ENCODE measurements at places on chromosomes 1 and 21.

DNA sequence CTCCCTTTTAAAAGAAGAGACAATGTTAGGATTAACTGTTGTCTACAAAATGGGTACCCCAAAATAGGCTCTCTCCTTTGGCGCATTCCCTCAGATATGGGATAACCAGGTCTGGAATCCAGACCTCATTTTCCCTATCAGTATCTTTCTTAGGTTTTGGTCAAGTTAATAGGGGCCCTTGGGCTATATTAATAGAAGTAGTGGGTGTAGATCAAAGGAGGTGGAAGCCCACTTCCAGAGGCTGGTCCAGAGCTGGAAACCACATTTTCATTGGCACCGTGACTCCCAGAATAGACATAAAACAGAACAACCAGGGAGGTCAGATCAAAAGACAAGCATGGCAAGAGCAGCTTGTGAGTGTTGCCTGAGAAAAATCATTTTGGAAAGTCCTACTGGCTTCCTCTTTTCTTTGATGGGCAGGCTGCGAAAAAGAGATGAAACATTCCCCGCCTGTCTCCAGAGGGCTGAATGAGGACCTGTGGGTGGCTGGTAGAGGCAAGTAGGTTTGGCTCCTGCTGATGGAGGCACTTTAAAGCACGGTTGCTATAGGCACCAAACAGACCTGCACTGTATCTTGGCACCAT is 25.8 kb upstream of the KIF21B start:
- H3K36me3 ChIP-seq: no peaks in the 10 kb centered on the region
- ATAC-seq: no peak
- H3K27ac ChIP-seq: no peak overlapping the region
- H3K4me3 ChIP-seq: no peak overlapping the region
- peaks cover 12% of the 10 kb centered on the region for H3K4me1 ChIP-seq
- H3K27me3 ChIP-seq: peaks cover 24% of the 10 kb centered on the region

- H3K27me3 ChIP-seq: no peaks in the 10 kb centered on the region
- no peak overlapping the region for H3K27ac ChIP-seq
- no peaks in the 10 kb centered on the region for H3K4me1 ChIP-seq
- H3K36me3 ChIP-seq: peaks cover 6% of the 10 kb centered on the region
These were observed 23.1 kb upstream of the MCOLN2 start for GRCh38 chr1:85019994-85020393.

- H3K36me3 ChIP-seq: no peaks in the 10 kb centered on the region
- peak overlapping the region; percentile 32 for H3K4me3 ChIP-seq
- peak overlapping the region; percentile 54 for H3K27ac ChIP-seq
- H3K27me3 ChIP-seq: no peaks in the 10 kb centered on the region
- ATAC-seq: no peak
These were observed 4.9 kb downstream of the MACO1 start for GRCh38 chr1:25435397-25436108.

GRCh38 chr1:163674236-163674635 is 352.5 kb downstream of the NUF2 start:
- no peaks in the 10 kb centered on the region for H3K36me3 ChIP-seq
- no peak overlapping the region for H3K27ac ChIP-seq
- H3K4me1 ChIP-seq: no peaks in the 10 kb centered on the region
- no peaks in the 10 kb centered on the region for H3K27me3 ChIP-seq
- ATAC-seq: no peak
- H3K4me3 ChIP-seq: no peak overlapping the region

DNA sequence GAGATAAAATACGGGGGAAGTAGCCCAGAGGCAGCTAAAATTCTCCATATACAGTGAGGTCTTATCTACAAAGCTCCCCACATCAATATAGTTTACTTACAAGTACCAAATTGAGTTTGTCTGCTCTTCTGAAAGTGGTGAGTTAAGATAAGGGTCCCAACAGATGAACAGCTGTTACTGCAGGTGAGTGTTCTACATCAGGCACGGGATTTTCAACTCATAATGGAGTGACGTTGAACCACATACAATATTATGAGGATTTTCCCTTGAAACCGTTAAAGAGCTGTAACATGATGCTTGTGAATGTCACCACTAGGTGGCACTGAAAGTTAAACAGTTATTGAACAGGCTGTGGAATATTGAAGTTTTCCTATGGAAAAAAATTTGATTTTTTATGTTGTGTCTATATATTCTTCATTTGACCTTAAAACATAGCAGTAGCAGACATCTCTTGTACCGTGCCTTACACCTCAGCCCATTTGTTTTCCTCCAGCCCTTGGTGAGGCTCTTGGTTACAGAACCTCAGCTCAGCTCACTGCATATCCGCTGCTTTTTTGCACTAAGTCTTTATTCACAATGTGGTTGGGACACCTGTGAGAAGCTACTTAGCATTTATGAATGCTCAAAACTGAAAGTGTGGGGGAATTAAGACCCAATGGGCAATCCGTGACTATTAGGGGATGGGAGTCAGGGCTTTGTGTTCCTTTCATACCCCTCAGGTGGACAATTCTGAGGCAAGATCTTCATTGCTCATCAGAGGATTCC is 23.2 kb downstream of the CD1D start:
- H3K27ac ChIP-seq: peak overlapping the region; percentile 54
- ATAC-seq: peak; percentile 80
- H3K36me3 ChIP-seq: peaks cover 6% of the 10 kb centered on the region
- peak overlapping the region; percentile 60 for H3K4me3 ChIP-seq

- peaks cover 28% of the 10 kb centered on the region for H3K27me3 ChIP-seq
- no peak for ATAC-seq
- no peaks in the 10 kb centered on the region for H3K36me3 ChIP-seq
- no peak within 1 kb of the TSS for H3K4me3 ChIP-seq
- no peaks in the 10 kb centered on the region for H3K4me1 ChIP-seq
These were observed at the start of gene IGFN1 for GRCh38 chr1:201190624-201191051. TSS of gene IGFN1 (plus strand) at chr1:201190824. CDS start at chr1:201193294, 2,470 bp downstream.

- peaks cover 42% of the 10 kb centered on the region for H3K27me3 ChIP-seq
- no peak overlapping the region for H3K27ac ChIP-seq
These were observed 25.0 kb upstream of the CCDC27 start for GRCh38 chr1:3727042-3727824.

GRCh38 chr1:10888291-10888690 is 91.8 kb upstream of the CASZ1 start:
- no peak overlapping the region for H3K4me3 ChIP-seq
- no peaks in the 10 kb centered on the region for H3K4me1 ChIP-seq
- no peak for ATAC-seq
- peaks cover 72% of the 10 kb centered on the region for H3K27me3 ChIP-seq

DNA sequence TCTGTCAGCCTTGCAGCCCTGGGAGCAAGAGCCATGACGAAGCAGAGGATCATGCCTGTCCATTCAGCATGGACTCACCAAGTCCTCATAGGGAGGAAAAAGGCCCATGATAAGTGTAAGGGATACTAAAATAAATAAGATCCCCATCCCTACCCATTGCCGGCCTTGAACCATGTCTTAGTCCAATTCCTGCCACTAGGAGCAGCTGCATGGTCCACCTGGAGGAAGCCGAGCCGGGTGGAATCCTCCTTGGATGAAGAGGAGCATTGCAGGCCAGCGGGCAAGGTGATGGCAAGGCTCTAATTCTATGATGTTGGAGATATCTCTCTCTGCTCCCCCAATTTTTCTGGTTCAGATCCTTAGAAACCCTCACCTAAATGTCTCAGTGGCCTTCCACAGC is 38.7 kb upstream of the SYT6 start:
- H3K4me1 ChIP-seq: no peaks in the 10 kb centered on the region
- ATAC-seq: no peak
- no peak overlapping the region for H3K27ac ChIP-seq
- no peak overlapping the region for H3K4me3 ChIP-seq
- peaks cover 73% of the 10 kb centered on the region for H3K27me3 ChIP-seq

DNA sequence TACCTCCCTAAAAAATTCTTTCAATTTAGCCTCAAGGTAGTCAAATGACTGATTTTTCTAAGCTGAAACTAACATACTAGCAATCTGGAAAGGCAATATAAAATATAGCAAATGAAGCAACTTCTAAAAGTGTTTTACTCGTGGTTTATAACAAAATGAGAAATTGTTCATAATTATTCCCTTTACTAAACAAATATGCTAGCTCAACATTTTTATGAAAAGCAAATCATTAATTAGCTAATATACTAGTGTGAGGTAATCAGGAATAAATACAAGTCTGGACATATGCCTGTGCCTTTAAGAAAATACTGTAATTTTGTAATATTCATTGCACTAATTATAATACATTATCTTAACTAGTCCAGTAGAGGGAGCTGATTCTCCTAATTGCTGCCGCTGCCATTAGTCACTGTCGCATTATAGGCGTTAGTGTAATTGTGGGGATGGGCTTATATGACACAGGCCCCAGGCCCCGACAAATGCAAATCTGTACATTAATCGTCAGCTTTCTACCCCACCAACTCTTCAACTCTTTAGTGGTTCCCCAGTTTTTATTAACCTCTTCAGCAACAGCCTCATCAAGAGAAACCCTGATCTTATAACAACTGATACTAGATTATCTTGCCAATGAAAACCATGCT is 160.9 kb downstream of the GABPA start:
- H3K27ac ChIP-seq: no peak overlapping the region
- no peak overlapping the region for H3K4me3 ChIP-seq
- no peaks in the 10 kb centered on the region for H3K27me3 ChIP-seq

DNA sequence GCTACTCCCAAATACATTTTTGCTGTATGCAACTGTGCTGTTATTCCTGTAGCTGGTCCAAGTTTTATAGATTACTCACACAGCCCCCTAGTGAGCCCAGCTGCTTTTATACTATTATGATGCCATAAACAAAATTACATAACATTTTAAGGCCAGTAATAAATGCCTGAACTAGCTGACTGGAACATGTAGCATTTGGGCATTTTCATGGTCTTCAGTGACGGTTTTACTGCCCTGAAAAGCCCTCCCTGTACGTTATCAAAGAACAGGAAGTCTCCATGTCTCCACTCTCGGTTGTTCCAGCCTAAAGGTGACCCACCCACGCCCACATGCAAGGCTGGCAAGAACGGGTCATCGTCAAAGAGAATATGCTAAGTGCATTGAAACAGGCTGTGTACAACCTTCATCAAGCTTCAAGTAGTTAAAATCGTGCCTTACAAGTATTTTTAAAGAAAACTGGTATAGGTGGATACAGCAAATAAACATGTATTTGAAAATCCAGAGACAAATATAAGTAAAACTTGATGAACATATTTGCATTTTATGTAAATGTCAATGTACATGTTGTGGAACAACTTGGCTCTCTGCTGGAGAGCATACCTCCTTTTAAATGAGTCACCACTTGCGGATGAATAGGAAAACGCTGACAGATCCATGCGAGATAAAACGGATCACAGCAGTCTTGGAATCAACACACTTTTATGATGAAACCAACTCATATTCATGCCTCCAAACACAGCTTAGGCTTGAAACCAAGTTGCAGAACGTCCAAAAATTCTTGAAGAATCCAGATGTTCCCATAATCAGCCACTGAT is 520.5 kb downstream of the SMYD3 start:
- H3K27me3 ChIP-seq: no peaks in the 10 kb centered on the region
- H3K4me1 ChIP-seq: peaks cover 9% of the 10 kb centered on the region
- peaks cover 6% of the 10 kb centered on the region for H3K36me3 ChIP-seq
- H3K4me3 ChIP-seq: no peak overlapping the region
- no peak overlapping the region for H3K27ac ChIP-seq

GRCh38 chr1:41751804-41752513 is 166.8 kb downstream of the HIVEP3 start:
- no peaks in the 10 kb centered on the region for H3K27me3 ChIP-seq
- H3K36me3 ChIP-seq: no peaks in the 10 kb centered on the region
- peak; percentile 79 for ATAC-seq

GRCh38 chr21:27571706-27572105 is 604.8 kb upstream of the ADAMTS5 start:
- H3K4me1 ChIP-seq: no peaks in the 10 kb centered on the region
- no peak overlapping the region for H3K27ac ChIP-seq
- no peak overlapping the region for H3K4me3 ChIP-seq
- no peaks in the 10 kb centered on the region for H3K36me3 ChIP-seq
- H3K27me3 ChIP-seq: no peaks in the 10 kb centered on the region
- no peak for ATAC-seq

GRCh38 chr1:115255154-115255553 is 82.9 kb downstream of the NGF start:
- no peak for ATAC-seq
- H3K27ac ChIP-seq: no peak overlapping the region
- no peaks in the 10 kb centered on the region for H3K4me1 ChIP-seq
- H3K4me3 ChIP-seq: no peak overlapping the region
- H3K27me3 ChIP-seq: no peaks in the 10 kb centered on the region
- H3K36me3 ChIP-seq: no peaks in the 10 kb centered on the region

GRCh38 chr1:209354840-209355165 is 228.7 kb upstream of the CAMK1G start:
- H3K4me3 ChIP-seq: no peak overlapping the region
- H3K4me1 ChIP-seq: no peaks in the 10 kb centered on the region
- no peak for ATAC-seq
- H3K36me3 ChIP-seq: no peaks in the 10 kb centered on the region

GRCh38 chr1:171898941-171899340 is 57.6 kb downstream of the DNM3 start:
- H3K4me3 ChIP-seq: no peak overlapping the region
- ATAC-seq: no peak
- H3K36me3 ChIP-seq: peaks cover 6% of the 10 kb centered on the region
- H3K27me3 ChIP-seq: peaks cover 18% of the 10 kb centered on the region
- H3K4me1 ChIP-seq: no peaks in the 10 kb centered on the region
- H3K27ac ChIP-seq: no peak overlapping the region

Measured in stimulated activated memory B cell treated with anti-CD40 and anti-IgM and Interleukin-4, amounts not matched to agents 10 μg/mL and 1 μg/mL and 100 μg/mL, for 72 hours (primary cell).